ENCODE measurements at places on chromosomes 16 and 17.

DNA sequence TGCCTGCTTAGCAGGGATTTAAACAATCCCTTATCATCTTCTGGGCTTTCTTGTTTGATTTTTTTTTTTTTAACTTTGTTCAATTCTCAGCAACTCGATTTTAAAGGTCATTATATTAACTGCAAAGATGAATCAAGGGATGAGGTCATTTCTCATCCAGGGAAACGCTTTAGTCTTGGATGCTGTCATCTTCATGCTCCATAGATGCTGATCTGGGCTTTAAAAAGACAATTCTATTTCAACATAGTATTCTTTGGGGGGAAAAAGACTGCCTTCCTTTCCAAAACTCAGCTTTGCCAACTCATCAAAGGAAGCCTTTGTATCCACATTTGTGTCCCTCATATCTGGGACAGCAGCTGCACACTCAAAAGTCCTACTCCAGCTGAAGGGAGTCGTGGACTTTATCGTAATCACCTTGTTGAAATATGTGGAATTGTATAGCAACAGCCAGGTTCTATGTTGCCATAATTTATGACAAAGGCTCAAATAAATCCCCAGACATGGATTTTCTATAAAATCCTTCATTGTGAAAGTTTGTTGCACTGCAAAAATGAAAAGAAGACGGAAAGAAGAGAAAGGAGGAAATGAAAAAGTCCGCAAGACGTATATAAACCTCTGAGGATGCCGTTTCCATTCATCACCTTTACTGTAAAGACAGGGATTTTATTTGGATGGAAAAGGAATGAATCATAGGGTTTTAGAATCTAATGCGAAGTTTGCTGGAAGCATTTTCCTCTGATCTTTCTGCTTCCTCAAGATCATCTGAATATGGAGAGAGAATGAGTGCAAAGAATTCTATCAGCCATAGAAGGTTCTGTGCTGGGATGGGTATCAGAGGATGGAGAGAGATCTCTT, 48.6 kb upstream of the XYLT1 start:
- DNase-seq: no peak

GRCh38 chr17:48575066-48575582, 3.0 kb downstream of the HOXB4 start:
- no peak for DNase-seq

- DNase-seq: no peak
Observed at GRCh38 chr16:11329891-11330290, 15.4 kb upstream of the RMI2 start.

GRCh38 chr17:78925234-78925633, at the start of gene TIMP2:
TIMP2 (minus strand) TSS chr17:78925387; CDS start chr17:78925088, 299 bp downstream.
- DNase-seq: peak; percentile 58

DNA sequence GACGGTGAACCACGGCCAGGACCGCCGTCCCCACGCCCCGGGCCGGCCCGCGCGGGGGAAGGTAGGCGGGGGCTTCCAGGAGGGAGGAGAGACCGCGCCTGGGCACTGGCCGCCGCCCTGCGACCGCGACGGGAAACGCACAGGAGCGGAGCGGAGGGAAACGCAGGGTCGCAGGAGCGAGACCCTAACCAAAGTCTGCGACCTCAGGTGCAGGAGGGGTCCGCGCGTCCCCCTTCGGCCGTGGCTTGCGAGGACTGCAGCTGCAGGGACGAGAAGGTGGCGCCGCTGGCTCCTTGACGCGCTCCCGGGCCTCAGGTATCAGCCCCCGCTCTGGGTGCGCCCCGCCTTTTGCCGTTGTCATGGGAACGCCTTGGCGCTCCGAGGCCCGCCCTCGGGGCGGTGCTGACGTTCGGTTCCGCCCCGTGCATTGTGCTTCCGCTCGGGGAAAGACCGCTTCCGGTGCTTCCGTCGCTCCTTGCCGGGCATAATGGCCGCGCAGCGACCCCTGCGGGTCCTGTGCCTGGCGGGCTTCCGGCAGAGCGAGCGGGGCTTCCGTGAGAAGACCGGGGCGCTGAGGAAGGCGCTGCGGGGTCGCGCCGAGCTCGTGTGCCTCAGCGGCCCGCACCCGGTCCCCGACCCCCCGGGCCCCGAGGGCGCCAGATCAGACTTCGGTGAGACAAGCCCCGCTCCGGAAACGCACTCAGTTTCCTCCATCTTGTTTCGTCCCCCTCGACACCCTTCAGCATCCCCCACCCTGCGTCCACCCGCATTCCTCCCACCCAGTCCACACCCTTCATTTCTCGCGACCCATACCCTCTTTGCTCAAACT, at the start of gene OVCA2:
Gene OVCA2 (plus strand): TSS at position 462 of the 829 bp plus-strand sequence. CDS start 26 bp downstream, at position 488.
- peak; percentile 97 for DNase-seq

DNA sequence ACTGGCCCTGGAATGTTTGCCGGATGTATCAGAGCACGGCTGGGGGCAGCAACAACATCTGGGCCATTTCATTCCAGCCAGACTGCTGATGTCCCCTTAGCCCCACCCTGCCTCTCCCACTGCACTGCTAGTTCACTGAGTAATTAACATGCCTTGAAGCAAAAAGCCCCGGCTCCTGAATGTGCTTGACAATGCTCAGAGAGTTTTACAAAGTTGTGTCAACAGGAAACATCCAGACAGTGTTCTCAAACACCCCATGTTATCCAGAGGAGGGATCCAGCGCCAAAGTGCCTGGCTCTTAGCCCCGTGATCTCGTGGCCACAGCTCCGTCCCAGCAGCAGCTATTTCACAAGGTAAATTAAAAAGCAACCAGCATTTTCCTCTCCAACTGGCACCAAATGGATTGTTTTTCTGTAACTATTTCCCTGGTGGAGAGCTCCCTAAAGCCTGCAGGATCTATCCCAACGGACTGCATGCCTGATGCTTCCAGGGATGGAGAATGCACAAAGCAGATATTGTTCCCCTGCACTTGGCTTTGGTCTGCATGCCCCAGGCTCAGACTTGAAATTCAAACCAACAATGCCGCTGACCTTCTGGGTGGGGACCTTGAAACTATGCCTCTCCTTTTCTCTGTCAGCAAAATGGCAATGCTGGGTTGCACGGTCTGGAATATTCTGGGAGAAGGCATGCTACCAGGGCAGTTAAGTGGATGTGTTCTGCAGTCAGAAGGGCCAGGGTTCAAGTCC, 115.6 kb upstream of the CDH5 start:
- no peak for DNase-seq

DNA sequence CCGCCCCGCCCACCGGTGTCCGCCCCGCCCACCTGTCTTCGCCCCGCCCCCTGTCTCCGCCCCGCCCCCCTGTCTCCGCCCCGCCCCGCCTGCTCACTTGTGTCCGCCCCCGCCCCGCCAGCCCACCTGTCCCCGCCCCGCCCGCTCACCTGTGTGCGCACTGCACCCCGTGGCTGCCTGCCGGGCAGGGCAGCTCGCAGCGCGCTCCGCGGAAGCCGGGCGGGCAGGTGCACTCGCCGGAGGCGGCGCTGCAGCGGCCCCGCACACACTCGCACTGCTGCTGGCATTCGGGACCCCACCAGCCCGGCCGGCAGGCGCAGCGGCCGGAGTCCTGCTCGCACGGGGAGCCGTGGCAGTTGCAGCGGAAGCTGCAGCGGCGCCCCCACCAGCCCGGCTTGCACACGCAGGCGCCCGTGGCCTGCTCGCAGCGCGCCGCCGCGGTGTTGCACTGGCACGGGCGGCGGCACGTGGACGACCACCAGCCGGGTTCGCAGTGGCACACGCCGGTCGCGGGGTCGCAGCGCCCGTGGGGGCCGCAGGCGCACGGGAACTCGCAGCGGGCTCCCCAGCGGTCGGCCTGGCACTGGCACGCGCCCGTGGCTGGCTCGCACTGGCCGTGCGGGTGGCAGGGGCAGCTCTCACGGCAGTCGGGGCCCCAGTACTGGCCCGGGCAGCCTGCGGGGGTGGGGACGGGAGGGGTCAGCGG, 2.1 kb downstream of the SCARF1 start:
- peak; percentile 52 for DNase-seq

- no peak for DNase-seq
Observed at GRCh38 chr17:81019563-81020442, 15.1 kb upstream of the BAIAP2 start.

DNA sequence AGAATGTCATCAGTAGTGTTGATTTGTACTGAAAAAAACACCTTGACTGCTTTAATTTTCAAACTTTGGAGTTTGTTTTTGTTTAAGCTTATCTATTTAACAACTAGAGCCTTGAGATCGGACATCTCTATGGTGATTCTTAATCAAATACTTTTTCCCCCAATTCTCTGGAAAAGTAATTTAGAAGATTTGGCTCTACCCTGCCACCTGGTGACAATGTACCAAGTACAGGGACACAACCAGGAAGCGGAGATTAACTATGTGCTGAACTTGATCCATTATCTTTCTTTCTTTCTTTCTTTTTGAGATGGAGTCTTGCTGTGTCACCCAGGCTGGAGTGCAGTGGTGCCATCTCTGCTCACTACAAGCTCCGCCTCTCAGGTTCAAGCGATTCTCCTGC, 30.8 kb downstream of the USP43 start:
- no peak for DNase-seq
